ENCODE measurements at places on chromosomes 5 and 9.
A peak's percentile ranks its signal among the peaks of the same experiment; 100 is the strongest.

DNA sequence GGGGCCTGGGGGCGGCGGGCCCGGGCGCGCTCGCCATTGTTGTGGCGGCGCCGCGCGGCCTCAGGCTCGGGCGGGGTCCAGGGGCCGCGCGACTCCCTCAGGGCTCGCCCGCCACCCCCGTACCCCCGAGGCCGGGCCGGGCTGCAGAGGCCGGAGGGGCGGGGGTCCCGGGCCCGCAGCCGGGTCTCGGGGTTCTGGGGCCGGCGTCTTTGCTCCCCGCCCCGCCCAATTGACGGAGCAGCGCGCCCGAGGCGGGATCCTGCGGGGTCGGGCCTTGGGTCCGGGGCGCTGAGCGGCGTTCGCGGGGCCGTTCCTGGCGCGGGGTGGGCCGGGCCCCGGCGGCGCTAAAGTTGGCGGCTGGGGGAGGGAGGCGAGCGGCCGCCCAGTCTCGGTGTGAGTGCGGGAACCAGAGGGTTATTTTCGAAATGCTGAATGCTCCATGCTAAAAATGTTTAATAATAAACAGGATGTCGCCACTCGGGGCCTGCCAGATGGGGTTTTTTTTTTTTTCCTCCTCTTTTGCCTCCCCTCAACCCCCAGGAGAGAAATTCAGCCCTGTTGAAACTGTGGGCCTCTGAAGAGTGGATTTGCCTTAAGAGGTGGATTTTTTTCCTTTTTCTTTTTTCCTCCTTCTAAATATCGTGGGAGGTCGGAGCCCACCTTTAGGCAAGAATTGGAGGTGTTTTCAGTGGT lies 724 bp downstream of the PRRC2B start:
- H3K36me3 ChIP-seq, result no peaks in the 10 kb centered on the region
- peaks cover 41% of the 10 kb centered on the region for H3K4me1 ChIP-seq
- H3K27me3 ChIP-seq, result no peaks in the 10 kb centered on the region
- DNase-seq, result no peak
- peak overlapping the region; percentile 97 for H3K27ac ChIP-seq

- no peak for DNase-seq
- no peaks in the 10 kb centered on the region for H3K27me3 ChIP-seq
- H3K36me3 ChIP-seq, result no peaks in the 10 kb centered on the region
- no peak overlapping the region for H3K4me3 ChIP-seq
- H3K4me1 ChIP-seq, result no peaks in the 10 kb centered on the region
Measured at GRCh38 chr5:169013208-169013728, 287.7 kb downstream of the SLIT3 start.

DNA sequence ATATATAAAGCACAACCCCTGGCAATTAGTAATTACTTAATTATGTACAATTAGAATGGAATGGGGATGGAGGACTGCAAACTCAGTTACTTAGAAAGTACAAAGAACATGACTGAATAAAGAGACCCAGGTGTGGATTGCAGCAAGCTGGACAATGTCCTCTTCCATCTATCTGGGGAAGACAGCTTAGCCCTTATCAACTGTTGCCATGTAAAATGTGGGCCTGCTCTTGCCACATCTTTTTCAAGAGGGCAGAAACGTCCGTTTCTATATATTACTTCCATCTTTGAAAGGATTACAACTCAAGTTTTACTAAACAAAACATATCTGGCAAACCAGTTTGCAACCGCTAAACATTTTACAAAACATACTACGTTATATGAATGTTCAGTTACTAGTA lies 26.2 kb downstream of the GOLPH3 start:
- H3K27me3 ChIP-seq, result no peaks in the 10 kb centered on the region
- H3K4me3 ChIP-seq, result no peak overlapping the region
- H3K27ac ChIP-seq, result no peak overlapping the region
- no peak for DNase-seq
- H3K4me1 ChIP-seq, result no peaks in the 10 kb centered on the region

DNA sequence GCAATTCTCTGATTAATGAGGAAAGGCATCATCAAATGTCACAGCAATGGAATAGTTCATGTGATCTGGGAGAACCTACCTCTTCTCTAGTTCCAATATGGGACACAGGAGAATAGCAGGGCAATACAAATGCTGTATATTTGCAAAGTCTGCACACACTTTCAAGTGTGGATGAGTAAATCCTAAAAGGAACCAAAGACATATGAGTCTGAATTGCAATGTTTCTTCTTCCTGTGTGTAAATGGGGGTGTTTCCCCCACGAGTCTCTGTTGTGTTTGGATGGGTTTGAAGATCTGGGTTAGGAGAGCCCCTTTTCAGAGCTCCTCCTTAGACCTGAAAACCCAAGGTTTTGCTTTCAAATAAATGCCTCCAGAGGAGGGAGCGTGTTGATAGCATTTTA lies 26.9 kb downstream of the SLC46A2 start:
- H3K27ac ChIP-seq, result no peak overlapping the region
- H3K36me3 ChIP-seq, result no peaks in the 10 kb centered on the region
- DNase-seq, result no peak
- no peak overlapping the region for H3K4me3 ChIP-seq
- H3K27me3 ChIP-seq, result no peaks in the 10 kb centered on the region

GRCh38 chr5:31445041-31445600 lies 86.8 kb downstream of the DROSHA start:
- no peaks in the 10 kb centered on the region for H3K4me1 ChIP-seq
- DNase-seq, result no peak
- H3K27me3 ChIP-seq, result no peaks in the 10 kb centered on the region

- H3K27me3 ChIP-seq, result no peaks in the 10 kb centered on the region
- no peak overlapping the region for H3K27ac ChIP-seq
- peaks cover 39% of the 10 kb centered on the region for H3K36me3 ChIP-seq
- H3K4me1 ChIP-seq, result no peaks in the 10 kb centered on the region
Measured at GRCh38 chr5:128494516-128494915, 43.5 kb downstream of the FBN2 start.

DNA sequence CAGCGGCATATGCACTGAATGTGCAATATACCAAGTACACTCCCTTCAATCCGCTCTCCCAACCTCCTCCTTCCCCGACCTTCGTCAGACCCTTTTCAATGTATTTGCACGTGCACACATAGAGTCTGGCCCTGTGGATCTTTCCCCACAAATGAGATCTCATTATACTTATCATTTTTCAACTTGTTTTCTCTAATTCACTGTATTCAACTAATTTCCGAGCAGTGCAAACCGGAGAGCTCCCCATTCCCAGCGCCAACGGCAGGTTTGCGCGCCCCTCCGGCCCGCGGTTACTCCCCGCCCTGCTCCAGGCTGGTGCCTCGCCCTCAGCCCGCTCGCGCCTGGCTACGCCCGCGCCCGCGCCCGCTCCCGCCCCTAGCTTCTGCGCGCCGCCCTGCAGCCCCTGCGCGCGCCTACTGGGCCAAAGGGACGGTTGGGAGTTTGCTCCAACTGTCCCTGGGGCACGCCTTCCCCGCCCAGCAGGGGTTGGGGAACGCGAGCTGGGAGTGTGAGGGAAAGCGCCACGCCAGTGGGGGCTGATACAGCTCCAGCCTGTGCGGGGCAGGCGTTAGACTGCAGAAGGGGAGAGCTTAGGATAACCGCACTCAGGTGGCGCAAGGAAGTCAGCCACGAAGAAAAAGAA lies 3.3 kb upstream of the CDC20B start:
- H3K36me3 ChIP-seq, result no peaks in the 10 kb centered on the region
- H3K27ac ChIP-seq, result no peak overlapping the region
- H3K4me3 ChIP-seq, result peak overlapping the region; percentile 22
- no peaks in the 10 kb centered on the region for H3K27me3 ChIP-seq
- DNase-seq, result peak; percentile 76
- peaks cover 16% of the 10 kb centered on the region for H3K4me1 ChIP-seq

DNA sequence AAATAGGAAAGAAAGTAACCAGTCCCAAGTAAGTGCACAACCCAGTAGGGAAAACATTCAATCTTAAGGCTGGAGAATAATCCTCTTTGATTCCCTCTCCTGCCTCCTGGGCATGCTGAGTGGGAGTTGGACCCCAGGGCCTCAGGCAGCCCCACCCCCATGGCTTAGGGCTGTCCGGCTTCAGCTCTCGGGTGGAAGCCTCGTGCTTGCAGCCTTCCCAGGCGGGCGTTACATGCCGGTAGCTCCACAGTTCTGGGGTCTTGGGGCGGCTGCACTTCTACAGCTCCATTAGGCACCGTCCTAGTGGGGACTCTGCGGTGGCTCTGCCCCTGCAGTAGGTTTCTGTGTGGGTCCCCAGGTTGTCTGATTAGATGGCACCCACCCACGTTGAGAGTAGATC lies 10.1 kb downstream of the GLIPR2 start:
- peaks cover 15% of the 10 kb centered on the region for H3K4me1 ChIP-seq
- H3K27me3 ChIP-seq, result no peaks in the 10 kb centered on the region
- no peaks in the 10 kb centered on the region for H3K36me3 ChIP-seq

Measured in RWPE2 (cell line).